Glutamatergic neuron (in vitro differentiated cells): ENCODE measurements at places on chromosomes 2 and 18. TPM values are rescaled to one million over a fixed set of nuclear protein-coding genes. Genes with fewer than 3 reads are reported as not detected.

ATF2 gene
- total RNA-seq: 91.3 TPM

DNA sequence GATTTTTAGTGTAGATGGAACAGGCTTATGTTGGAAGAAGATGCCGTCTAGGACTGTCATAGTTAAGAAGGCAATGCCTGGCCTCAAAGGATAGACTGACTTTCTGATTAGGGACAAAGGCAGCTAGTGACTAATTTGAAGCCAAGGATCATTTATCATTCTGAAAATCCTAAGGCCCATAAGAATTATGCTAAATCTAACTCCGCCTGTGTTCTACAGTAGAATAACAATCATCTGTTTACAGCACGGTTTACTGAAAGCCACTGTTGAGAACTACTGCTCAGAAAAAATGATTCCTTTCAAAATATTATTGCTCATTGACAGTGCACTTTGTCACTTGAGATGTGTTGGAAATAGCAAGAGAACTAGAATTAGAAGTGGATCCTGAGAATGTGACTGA is 44.5 kb downstream of the BABAM2 start:
- DNase-seq: no peak

DNA sequence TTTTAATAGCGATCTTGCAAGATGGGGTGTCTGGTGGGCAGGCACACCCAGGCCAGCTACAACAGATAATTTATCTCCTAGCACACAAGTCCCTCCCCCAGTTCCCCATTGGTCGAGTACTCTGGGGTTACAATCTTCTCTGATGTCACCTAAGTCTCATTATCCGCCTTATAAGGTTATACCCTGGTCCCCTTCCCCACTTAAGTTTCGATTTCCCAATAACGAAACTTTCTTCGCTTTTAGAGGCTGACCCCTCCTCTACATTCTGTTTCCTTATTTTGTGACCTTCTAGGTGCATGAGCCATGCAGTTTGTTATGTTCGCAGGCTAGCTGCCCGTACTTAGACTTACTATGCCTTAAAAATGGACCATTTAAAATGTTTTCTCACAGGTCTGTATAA is 180.1 kb downstream of the CAPN13 start:
- DNase-seq: no peak

- no peak for DNase-seq
Measured at GRCh38 chr2:72931280-72931910, 14.1 kb downstream of the EMX1 start.
